ENCODE measurements at places on chromosomes 16 and 17.

DNA sequence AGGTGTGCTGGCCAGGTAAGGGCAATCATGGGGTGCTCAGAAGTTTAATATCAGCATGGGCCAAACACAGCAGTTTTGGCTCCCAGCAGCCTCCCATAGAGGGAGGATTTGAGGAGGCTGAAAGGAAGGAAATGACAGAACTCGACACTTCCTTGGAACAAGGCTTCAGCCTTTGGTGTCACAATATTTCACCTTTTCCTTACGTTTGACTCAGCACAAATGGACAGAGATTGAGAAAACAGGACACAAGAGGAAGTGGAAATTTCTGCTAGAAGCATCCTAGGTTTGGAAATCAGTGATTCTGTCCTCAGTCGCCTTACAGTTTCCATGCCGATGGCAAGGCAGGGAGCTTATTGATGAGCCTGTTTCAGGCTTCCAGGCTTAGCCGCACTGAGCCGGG, 181.4 kb downstream of the MAF start:
- no peak for DNase-seq

DNA sequence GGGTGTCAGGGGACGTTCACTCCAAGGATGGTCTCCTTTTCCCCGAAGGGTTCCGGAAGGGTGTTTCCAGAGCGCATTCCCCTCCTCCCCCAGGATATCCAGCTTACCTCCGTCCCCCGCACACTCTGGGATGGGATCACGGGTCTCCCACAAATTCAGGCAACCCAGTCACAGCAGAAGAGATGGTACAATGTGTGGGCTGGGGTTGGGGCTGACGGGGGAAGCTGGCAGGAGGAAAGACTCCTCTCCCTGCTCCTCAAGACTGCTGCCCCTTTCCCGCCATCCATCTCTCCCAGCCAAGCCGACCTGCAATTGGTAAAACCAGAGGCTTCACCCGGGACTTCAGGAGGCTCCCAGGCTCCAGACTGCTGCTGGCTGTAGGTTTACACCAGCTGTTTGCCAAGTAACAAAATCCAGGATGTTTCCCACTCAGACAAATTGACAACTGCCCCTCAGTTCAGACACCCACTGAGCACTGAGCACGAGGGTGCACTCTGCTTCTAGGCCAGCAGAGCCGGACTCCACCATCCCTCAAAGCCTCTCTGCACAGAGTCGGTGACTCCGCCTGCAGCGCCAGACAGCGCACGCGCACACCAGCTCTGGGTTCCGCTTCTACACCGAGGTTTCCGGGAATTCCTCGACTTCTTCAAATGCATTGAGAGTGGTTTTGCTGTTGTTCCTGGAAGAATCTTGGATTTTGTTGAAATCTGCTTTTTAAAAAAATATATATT, 37.7 kb downstream of the ASPA start:
- no peak for DNase-seq

GRCh38 chr16:66229651-66230050, 136.8 kb upstream of the CDH5 start:
- DNase-seq: no peak

- DNase-seq: no peak
These were observed 13.4 kb upstream of the ITGAE start for GRCh38 chr17:3814361-3814760.

GRCh38 chr16:29009050-29009837, 24.4 kb downstream of the LAT start:
- DNase-seq: no peak

GRCh38 chr17:49727380-49727779, 19.6 kb upstream of the SLC35B1 start:
- DNase-seq: peak; percentile 19

DNA sequence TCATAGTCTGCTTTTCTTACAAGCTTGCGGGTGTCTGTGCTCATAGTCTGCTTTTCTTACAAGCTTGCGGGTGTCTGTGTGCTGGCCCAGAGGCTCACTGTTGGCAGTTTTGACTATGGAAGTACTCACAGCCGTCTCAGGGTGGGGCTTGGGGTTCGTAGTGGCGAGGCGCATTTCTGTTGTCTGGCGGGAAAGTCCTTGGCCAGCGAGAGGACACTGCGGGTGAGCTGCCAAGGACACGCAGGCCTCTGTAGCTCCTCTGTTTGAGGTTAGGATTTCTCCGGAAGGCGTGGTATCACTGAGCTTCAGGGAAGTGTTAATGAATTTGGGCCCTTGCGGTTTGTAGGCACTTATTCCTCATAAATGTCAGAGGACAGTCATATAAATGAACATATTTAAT, 13.5 kb downstream of the TBCD start:
- no peak for DNase-seq

- no peak for DNase-seq
These were observed 6.8 kb downstream of the ZNF267 start for GRCh38 chr16:31880322-31880979.

GRCh38 chr16:80034948-80035663, 434.6 kb upstream of the MAF start:
- DNase-seq: no peak

GRCh38 chr16:57534337-57534880, 2.0 kb downstream of the CCDC102A start:
- DNase-seq: no peak

DNA sequence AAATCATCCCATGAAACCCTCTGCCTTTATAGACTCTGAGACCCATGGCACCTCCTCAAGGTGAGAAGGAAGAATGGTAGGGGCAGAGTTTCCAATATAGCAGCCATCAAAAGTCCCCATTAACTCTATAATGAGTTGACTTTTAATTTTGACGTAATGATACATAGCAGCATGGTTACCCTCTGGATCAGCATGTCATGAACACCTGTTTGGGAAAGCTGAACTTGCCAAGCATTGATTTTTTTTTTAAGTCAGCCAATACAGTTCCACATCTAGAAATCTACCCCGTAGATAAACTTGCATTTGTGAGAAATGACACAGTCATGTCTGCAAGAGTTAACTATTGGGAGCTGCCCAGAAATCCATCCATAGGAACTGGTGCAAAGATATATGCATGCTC, 191.8 kb downstream of the TMEM114 start:
- DNase-seq: no peak

DNA sequence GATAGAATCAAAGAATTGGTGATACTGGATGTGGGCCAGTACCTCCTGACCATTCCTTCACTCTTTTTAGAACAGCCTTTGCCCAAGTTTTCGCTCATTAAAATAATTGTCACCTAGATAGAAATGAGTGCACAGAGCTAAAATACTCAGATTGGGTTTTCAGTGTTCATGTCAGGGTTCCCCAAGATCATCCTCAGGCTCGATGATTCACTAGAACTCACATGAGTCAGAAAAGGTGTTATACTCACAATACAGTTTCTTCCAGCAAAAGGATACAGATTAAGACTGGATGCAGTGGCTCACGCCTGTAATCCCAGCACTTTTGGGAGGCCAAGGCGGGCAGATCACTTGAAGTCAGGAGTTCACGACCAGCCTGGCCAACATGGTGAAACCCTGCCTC, 19.9 kb downstream of the ERCC4 start:
- DNase-seq: no peak

DNA sequence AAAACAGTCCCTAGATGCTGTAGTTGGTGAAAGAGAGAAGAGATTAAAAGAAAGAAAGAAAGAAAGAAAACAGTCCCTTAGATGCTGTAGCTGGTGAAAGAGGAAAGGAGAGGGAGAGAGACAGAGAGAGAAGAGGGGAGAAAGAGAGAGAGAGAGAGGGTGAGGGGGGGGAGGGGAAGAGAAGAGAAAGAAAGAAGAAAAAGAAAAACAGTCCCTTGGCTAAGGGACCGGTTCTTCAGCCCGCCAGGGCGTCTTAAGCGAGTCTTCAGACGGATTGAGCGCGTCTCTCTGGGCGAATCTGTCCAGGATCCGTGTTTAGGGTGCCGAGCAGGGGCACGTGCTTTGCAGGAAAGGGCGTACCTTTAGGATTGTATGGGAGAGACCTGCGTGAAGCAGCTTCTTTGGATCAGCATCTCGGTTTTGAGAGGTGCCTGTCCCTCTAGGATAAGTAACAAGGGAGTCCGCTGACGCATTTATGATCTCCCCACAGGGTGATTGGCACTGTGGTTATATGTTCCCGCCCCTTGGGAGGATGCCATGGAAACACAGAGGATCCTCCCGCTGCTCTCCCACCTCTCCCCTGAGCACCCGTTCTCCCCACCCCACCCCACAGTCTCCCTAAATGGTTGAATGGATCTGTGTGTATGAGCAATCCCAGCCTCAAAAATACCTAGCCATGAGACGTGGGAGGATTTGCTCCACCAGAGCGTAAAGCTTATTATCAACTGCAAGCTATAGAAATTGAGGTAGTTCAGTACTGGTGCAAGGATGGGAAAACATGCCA, 16.7 kb downstream of the GNGT2 start:
- peak; percentile 88 for DNase-seq

- DNase-seq: no peak
These were observed 407 bp upstream of the TMEM94 start for GRCh38 chr17:75456039-75456416.

GRCh38 chr17:67990909-67991308, 5.4 kb downstream of the C17orf58 start:
- no peak for DNase-seq

DNA sequence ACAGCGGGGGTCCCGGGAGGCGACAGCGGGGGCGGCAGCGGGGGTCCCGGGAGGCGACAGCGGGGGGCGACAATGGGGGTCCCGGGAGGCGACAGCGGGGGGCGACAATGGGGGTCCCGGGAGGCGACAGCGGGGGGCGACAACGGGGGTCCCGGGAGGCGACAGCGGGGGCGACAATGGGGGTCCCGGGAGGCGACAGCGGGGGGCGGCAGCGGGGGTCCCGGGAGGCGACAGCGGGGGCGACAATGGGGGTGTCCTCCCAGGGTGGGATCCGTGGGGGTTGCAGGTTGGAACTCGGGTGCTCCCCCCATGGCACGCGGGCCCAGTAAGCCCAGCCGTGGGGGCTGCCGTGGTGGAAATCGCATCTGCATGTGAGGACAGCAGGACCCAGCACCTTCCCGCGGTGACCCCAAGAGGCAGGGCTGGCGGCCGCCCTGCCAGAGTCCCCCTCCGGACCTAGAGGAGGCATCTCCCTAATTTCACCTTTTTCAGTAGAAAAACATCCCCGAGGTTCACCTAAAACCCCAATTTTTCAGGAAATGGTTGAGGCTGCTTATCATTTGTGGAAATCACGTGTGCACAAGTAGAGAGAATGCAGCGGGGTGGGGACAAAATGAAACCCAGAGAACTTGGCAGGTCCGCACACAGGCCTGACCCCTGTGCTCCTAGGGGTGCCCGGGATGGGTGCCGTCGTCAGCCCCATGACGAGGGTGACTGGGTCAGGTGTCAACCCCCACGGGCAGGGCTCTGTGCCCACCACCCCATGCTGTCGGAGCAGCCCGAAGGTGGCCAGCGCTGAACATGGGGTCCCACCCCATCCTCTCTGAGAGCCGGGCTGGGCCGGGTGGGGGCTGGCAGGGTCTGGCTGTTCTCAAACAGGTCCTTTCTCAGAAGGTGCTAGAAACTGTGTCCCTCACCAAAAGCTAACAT, 10.5 kb upstream of the METRNL start:
- no peak for DNase-seq

- DNase-seq: no peak
These were observed 30.2 kb downstream of the ABCC3 start for GRCh38 chr17:50664788-50665458.

DNA sequence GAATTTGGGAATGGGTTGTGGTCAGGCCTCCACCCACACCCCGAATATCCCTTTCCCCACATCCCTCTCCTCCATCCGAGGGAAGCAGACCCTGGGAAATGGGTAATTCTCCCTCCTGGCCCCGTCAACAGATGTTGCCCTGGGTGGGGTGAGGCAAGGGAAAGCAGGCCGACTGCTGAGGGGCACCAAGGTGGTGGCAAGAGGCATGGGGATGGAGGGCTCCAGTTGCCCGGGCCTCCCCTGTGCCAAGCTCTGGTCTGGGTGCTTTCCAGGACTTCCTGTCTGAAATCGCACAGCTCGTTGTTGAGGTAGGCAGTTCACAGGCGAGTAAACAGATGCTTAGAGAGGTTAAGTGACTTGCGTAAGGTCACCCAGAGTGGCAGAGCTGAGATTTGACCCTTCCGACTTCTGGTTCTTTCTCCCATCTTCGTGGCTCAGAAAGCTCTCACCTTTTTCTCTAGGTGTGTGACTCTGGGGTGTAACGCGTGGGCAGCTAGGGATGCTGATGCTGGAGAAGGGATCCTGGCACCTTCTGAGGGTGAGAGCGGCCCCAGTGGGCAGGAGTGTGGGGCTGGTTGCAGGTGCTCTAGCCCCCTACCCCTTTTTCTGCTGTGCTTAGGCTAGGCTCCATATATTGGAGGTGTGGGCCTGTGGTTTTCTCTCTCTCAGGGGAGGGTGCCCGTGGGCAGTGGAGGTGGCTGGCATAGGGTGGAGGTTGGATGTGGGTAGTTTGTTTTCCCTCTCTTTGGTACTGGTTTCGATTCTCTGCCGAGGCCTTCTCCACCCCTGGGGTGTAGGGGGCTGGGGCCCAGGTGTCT, 17.2 kb downstream of the RARA start:
- no peak for DNase-seq

- peak; percentile 11 for DNase-seq
These were observed 70.8 kb upstream of the TRAP1 start for GRCh38 chr16:3787924-3788661.

GRCh38 chr16:85192238-85193114, 80.2 kb upstream of the CIBAR2 start:
- DNase-seq: no peak

GRCh38 chr16:66572356-66572755, 6.1 kb downstream of the CMTM1 start:
- no peak for DNase-seq

DNA sequence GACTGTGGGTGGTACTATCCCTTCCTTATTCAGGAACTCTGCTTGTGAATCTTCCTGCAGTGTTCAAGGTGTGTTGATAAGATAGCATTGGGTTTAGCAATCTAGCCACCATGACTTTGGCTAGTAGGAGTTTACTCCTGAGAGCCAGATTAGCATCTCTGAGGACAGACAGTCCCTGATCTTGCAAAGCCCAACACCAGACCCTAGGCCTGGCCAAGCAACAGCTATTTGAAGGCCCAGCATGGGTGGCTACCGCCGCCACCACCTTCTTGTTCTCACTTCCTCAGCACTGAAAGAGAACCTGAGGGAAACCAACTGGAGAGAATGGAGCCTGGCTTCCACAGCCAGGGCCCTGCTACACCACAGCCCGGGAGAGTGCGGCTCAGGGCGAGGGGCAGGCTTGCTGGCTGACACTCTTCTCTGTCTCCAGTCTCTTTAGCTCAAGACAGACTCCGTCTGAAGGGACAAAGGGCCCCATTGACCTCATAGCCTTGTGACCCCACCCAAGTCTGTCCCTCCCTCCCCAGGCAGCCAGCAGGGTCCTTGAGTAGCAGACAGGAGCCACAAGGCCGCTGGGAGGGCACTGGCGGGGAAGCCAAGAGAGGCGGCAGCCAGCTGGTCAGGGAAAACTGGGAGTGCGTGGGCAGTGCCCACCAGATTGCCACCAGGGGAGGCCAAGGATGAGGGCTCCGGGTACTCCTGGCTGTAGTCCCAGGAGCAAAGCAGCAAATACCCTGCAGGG, 10.9 kb upstream of the ARHGAP23 start:
- DNase-seq: no peak

GRCh38 chr16:74591876-74592650, 14.9 kb downstream of the GLG1 start:
- DNase-seq: no peak

GRCh38 chr17:29663155-29663554, 40.4 kb upstream of the CORO6 start:
- no peak for DNase-seq

GRCh38 chr16:67164599-67165061, at the start of gene HSF4:
Gene HSF4, plus strand, starts transcription at chr16:67164745. Its CDS starts 67 bp downstream, at chr16:67164812.
- DNase-seq: peak; percentile 40

GRCh38 chr17:74271281-74271680, 2.8 kb upstream of the DNAI2 start:
- peak; percentile 49 for DNase-seq

- DNase-seq: no peak
These were observed 20.2 kb upstream of the GUCY2D start for GRCh38 chr17:7982173-7982572.
